ENCODE measurements at places on chromosomes 6 and 20.

DNA sequence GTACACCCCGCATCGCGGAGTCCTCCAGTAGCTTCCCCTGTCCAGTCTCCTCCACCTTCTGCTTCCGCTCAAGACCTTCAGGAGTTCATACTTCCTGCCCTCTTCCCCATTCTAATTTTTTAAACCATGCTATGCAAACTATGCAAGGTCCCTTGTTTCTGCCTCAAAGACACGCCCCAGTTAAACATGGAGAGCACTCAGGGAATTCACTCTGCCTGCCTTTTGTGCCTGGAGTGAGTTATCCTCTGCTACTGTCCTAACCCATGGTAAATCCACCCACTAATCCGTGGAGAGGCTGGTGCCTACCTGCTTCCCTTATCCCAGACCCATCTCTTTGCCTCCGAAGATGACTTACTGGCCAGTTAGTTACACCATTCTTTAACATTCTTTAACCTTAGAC lies 473.7 kb upstream of the JARID2 start:
- no peak for DNase-seq

GRCh38 chr6:169344750-169345065 lies 91.1 kb upstream of the THBS2 start:
- DNase-seq, result no peak

GRCh38 chr6:22126910-22127309 lies 169.9 kb downstream of the PRL start:
- no peak for DNase-seq

DNA sequence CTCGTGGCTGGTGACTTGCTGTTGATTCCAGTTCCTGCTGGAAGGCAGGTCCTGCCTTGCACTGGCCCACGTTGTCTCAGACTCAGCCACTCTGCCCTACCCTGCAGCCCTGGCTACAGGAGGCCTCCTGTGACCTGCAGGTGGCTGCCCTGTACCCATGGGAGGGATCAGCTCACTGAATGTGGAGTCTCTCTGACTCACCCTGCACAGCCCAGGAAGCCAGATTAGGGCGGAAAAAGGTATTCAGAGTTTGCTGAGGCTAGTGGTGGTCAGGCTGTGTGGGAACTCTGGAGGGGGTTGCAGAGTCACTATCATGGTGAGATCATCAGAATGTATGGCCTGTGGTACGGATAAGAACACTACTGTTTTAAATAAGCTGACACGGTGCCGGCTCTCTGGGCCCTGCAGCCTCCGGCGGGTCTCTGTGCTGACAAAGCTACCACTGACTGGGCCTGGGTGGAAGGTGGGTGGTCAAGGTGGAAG lies 24.7 kb upstream of the PYGB start:
- DNase-seq, result no peak

DNA sequence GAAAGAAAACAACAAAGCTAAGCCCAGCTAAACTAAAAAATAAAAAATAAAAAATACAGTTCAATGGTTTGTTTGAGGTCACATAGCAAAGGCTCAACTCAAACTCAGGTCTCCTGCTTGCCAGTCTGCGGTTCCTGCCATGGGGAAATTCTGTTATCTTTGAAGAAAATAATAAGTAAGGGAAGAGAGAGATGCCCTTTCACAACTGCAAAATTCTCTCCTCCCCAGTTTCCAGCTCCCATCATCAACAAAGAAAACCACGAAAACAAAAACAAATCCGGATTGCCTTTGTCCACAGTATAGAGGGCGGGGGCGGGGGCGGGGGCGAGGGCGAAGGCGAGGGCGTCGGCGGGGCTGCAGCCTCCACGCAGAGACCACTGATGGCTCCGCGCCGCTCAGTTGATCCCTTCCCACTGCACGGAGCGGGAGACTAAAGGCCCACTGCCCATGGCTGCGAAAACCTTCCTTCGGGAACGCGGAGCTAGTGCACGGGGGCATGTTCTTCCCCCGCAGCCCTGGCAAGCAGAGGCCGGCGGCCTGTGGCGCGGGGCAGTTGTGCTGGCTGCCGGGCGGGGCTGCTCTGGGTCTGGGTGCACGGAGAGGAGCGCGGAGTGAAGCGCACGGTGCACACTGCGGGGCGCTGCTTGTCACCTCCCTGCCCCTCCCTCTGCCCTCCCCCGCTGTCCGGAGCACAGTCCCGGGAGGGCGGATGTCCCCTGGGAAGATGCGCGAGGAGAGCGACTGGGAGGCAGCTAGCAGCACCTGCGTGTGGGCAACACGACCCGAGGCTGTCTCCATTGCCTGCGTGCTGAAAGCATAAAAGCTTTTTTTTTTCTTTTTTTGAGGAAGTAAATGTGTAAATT lies 54.1 kb upstream of the TPD52L1 start:
- DNase-seq, result peak; percentile 29

- DNase-seq, result no peak
These were observed 81.5 kb upstream of the ISM1 start for GRCh38 chr20:13139459-13140150.

GRCh38 chr20:38805958-38806854 lies 709 bp downstream of the PPP1R16B start:
- peak; percentile 37 for DNase-seq

DNA sequence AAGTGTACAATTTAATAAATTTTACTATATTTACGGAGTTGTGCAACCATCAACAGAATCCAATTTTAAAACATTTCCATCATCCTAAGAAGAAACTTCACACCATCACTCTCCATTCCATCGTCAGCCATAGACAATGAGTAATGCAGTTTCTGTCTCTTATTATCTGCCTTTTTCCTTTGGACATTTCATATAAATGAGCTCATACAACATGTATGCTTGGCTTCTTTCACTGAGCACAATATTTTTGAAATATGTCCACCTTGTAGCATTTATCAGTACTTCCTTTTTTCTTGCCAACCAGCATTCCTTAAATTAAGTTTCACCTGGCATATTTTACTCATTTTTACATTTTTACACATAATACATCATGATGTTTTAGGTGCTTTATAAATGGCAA lies 22.7 kb upstream of the HIVEP1 start:
- no peak for DNase-seq

GRCh38 chr6:47822856-47823554 lies 41.2 kb downstream of the OPN5 start:
- DNase-seq, result no peak

DNA sequence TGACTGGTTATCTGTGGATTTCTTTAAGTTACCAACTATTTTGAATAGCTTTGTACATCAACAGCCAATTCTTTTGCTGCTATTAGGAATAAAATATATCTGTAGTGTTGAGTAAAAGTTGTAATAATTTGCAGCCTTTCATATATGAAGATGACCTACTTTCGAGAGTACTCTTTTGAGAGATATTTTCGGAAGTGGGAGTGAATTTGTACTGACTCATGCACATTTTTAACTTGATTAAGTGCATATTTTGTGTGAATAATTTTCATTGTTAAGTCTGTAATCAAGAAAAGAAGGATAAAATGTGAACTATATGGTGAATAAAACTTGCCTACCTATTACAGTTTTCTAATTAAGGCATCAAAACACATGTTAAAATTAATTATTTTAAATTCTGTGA lies 51.9 kb downstream of the L3MBTL3 start:
- DNase-seq, result no peak

DNA sequence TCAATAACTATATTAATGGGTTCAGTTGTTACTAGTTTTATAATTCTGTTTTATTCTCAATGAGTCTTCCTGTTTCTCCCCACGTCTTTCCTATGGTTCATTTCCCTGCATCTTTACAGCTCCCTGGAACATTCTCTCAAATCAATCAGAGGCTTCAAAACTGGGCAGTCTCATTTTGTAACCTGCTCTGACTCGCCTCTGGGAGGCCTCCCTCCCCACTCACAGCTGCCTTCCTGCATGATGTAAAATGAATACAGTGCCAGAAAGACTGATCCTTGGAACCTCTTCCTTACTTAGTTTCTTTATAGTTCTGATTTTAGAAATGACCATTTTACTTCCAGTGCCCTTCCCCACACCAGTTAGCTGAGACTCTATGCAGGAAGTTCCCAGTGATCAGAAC lies 103.9 kb downstream of the ESR1 start:
- no peak for DNase-seq

GRCh38 chr6:147106759-147107401 lies 97.3 kb upstream of the STXBP5 start:
- no peak for DNase-seq

- DNase-seq, result no peak
These were observed 46.7 kb downstream of the RGS17 start for GRCh38 chr6:153084393-153084792.

DNA sequence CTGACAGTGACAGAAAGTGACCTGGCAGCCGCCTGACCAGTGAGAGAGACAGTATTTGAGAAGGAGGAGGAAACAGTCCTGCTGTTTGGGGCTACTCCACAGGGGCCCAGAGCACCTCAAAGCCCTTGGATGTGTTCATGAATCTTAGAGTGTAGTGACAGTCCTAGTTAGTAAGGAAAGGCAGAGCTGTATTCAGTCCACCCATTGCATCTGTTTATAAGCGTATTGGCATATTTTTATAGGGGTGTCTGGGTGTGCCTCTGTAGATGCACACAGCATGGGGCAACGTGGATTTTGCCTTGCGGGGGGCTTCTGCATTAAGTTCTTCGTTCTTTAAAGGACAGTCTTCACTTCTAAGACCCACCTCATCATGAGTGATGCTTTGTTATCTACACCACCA lies 44.6 kb upstream of the SLC22A1 start:
- DNase-seq, result no peak

DNA sequence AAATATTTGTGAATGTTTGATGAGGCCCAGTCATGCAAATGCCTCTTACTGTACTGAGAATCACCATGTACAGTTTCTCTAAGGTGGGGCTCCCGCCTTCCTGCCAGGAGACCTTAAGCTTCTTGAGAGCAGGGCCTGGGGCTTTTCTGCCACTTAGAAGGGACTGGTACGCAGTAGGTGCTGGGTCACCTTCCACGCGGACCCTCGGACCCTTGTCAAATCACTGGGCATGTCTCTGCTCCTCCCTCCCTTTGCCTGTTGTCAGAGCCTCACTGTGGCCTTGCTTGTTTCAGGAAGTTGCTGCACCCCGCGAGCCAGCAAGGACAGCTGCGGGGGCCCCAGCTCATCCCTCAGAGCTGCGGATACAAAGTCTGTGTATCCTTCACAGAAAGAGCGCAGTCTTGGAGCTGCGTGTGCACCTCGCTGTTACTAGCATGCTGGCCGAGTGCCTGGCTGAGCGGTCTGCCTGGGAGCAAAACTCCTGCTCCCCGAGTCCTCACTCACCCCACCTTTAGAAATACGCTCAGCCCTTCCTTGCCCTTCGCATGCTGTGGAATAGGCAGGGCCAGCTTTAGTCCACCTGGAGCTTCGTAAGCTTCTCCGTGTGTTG lies 30.7 kb upstream of the IRF4 start:
- DNase-seq, result no peak

Measured in CD4-positive, alpha-beta T cell treated with Interferon alpha-2 for 1 hour (primary cell).